ENCODE measurements at places on chromosomes 11 and 22. TPM values are rescaled to one million over a fixed set of nuclear protein-coding genes. Genes with fewer than 3 reads are reported as not detected.

- no peak for DNase-seq
Observed at GRCh38 chr11:78535920-78536319, 38.7 kb downstream of the NARS2 start.

DNA sequence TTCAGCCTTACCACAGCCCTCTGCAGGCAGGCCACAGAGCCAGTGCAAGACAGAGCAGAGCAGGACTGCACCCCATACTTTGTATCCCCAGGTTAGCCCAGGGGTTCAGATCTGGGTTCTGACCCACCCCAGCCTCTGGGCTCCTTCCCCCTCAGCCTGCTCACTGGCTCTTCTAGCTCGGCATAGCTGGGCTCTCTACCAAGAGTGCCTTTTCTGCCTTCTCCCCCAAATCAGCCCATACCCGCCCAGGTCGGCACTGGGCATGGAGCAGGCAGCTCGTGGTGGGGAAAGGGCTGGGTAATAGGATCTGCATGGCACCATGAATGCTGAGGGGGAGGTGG, 8.3 kb downstream of the RELT start:
- DNase-seq: peak; percentile 67

- DNase-seq: no peak
Observed at GRCh38 chr11:71239581-71239980, 12.8 kb downstream of the SHANK2 start.

The DERL3 gene
- total RNA-seq: 0.36 TPM
